ENCODE measurements at places on chromosomes 13 and 19. TPM values are rescaled to one million over a fixed set of nuclear protein-coding genes. Genes with fewer than 3 reads are reported as not detected.

Gene ATP4B
- not detected for total RNA-seq

Gene KLK10
- total RNA-seq: not detected

Gene MAMSTR
- total RNA-seq: 0.82 TPM

Gene SELENOV
- not detected for total RNA-seq

Gene NPAS1
- 0.28 TPM for total RNA-seq

Gene OR1I1
- total RNA-seq: not detected

Gene B3GNT8
- total RNA-seq: 4.6 TPM

Gene EHD2
- total RNA-seq: 74.6 TPM

Gene SLC17A7
- not detected for total RNA-seq

Gene LSR
- total RNA-seq: 1.3 TPM

Gene HSD17B14
- 16.9 TPM for total RNA-seq

Gene S1PR5
- total RNA-seq: not detected

Gene PEG3
- 23.4 TPM for total RNA-seq

Gene ATP8B3
- total RNA-seq: under 0.01 TPM

Gene CYP2F1
- total RNA-seq: not detected

Gene F7
- total RNA-seq: not detected

Gene C3
- total RNA-seq: 317 TPM

Gene SLC5A5
- total RNA-seq: not detected

Gene CHAF1A
- total RNA-seq: 4.5 TPM

Gene IGFL4
- total RNA-seq: not detected

Gene CLDN10
- total RNA-seq: not detected

Gene CALR3
- total RNA-seq: not detected

Gene MAST1
- 0.81 TPM for total RNA-seq

Gene NAXD
- total RNA-seq: 41.1 TPM

Gene PCDH17
- 5.0 TPM for total RNA-seq

Gene FRY
- 118 TPM for total RNA-seq

Gene ZNF808
- total RNA-seq: 17.1 TPM

Gene BST2
- total RNA-seq: 121 TPM

Gene PRSS57
- total RNA-seq: not detected

Gene SBK2
- total RNA-seq: not detected

Gene KLF1
- total RNA-seq: not detected

Gene ZNF616
- total RNA-seq: 7.2 TPM

Gene RNF225
- total RNA-seq: not detected

Gene ZNF98
- total RNA-seq: not detected

Gene NOVA2
- total RNA-seq: 0.36 TPM
